ENCODE measurements at places on chromosomes 2 and 18.

DNA sequence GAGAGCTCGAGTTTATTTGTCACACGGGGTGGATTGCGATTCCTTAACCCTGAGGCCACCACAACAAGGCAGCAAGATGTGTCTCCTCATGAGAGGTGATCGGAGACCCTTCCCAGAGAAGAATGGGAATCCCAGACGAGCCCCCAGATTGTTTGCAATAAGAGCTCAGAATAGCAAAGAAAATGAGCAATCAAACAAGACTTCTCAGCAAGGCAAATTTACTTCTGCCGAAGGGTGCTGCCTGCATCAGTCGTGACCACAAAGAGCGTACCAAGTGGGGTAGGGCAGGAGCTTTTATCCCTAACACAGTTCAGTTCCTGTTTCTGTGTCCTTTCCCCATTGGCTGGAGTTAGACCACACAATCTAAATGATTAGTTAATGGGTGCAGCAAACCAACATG lies 237.5 kb upstream of the SYT4 start:
- no peak for DNase-seq

DNA sequence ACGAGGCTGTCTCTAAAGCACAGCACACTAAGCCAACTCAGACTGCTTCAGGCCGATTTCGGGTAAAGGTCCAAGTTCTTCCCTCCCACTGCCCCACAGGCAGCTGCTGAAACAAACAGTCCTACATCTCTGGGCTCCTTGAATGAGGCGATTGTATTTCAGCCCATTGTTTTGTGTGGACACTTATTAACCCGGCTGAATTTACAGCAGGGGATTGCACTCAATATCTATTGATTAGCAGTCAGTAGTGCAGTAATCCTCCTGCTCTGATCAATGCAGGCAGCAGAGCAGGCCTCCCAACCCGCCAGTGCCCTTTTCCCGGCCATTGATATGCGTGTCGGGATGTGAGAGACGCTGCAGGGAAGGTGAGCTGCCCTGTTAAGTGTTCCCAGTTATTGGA lies 330.1 kb downstream of the CMPK2 start:
- DNase-seq: no peak

GRCh38 chr2:23658466-23658942 lies 268.4 kb downstream of the ATAD2B start:
- DNase-seq: no peak

DNA sequence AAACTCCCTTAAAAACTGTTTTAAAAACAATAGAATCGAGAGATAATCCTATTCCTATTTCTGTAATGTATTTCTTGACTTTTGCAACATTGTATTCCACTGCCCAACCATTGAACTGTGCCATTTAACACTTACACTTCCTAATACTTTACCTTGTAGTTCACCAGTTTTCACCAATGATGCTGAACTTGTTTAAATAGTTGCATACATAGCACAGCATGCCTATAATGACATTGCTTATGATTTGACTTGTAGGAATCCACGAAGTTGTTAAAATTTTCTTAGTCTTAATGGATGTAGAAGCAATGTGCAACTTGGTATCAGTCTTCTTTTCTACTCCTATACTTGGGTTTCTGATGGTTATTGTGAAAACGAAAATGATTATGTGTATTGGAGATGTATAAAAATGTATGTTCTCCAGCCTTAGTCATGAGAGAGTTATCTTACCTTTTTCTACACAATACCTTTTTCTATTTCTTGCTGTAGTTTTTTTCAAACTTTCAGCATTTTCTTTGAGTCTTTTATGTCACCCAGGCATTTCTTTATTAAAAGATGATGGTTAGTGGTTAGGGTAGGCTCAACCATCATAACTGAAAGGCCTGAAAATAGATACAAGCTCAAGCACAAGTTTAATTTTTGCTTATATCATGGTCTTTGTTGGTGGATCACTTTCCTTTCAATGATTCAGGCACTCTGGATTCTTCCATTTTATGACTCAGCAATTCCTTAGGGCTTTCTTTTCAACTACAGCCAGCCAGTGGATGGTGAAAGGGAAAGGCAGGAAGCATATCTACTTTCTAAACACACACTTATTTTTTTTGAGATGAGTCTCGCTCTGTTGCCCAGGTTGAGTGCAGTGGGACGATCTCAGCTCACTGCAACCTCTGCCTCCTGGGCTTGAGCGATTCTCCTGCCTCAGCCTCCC lies 9.4 kb downstream of the GPD2 start:
- no peak for DNase-seq

DNA sequence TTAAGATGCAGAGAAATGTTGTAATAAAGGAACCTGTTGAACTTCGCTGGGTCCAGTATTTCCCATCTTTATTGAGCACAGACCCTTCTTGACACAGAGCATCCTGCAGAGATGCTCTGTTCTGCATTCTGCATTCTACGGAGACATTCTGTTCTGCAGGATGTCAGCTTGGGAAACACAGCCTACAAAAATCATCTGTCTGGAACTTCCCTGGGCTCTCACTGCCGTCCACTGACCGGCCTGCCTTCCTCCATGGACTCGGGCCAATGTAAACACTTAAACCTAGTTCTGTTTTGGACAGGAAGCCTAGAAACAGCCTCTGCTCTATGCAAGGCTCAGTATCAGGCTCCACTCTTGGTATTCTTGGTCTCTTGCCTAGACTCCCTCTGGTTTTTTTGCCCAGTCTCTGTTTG lies 90.0 kb upstream of the PPP1CB start:
- DNase-seq: no peak

- no peak for DNase-seq
Measured at GRCh38 chr2:237171396-237171795, 85.7 kb downstream of the COPS8 start.

- DNase-seq: no peak
Measured at GRCh38 chr2:190615555-190616200, 33.2 kb upstream of the NAB1 start.

DNA sequence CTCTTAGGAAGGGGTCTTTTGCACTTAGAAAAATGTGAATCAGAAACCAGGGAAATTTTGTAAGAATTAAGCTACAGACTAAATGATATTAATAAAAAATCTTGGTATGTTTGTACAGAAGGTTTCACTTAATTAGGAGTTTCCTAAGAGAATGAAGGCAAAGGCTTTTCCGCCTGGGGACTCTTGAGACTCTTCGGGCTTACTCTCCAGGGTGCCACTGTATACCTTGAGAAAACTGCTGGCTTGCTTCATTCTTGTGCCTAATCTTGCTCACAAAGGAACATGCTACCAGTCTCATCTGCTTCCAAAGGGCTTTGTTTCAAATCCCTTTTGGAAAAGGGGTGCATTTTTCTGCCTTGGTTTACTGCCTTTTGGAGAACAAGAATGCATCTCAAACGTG lies 49.5 kb downstream of the ACTR2 start:
- DNase-seq: no peak

DNA sequence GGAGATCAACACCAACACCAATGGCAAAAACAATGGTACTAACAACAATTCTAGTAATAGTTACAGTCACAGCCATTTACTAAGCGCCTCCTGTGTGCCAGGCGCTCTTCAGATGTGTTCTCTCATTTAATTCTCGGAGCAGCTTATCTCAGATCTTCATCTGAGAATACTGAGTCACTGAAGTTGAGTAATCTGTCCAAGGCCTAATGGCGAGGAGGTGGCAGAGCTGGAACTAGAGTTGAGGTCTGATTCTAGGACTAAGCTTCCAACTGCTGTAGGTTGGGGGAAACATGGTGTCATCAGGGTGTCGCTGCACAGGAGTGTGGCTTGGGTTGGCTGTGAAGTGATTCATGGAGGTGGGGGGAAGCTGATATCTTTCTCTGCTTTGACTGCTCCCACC lies 156.1 kb downstream of the DYSF start:
- no peak for DNase-seq

GRCh38 chr18:6311456-6312215 lies 103.1 kb downstream of the L3MBTL4 start:
- DNase-seq: no peak

GRCh38 chr2:18903750-18904149 lies 314.4 kb upstream of the NT5C1B start:
- DNase-seq: no peak

DNA sequence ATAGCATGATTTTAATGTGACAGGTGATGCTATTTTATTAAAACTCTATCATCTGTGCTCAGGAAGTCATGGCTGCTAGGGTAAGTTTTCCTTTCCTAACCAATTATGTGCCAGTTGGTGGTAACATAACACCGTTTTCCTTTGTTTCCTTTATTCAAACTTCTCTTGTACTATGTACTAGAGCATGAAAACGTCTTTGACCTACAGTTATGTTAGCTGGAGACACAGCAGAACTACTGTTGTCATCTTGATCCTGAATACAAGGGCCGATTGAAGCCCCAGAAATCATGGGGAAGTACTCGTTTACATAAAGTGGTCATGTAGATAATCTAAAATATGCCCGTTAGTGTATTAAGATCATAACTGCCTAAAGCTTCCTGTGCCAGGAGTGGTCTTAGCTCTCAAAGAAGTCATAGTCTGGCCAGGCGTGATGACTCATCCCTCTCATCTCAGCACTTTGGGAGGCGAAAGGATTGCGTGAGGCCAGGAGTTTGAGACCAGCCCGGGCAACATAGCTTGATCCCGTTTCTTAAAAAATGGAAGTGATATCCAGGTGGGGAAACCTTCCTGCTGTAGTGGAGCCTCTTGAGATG lies 20.5 kb downstream of the NEDD4L start:
- no peak for DNase-seq

GRCh38 chr2:4053769-4054493 lies 350.6 kb downstream of the DCDC2C start:
- DNase-seq: no peak

DNA sequence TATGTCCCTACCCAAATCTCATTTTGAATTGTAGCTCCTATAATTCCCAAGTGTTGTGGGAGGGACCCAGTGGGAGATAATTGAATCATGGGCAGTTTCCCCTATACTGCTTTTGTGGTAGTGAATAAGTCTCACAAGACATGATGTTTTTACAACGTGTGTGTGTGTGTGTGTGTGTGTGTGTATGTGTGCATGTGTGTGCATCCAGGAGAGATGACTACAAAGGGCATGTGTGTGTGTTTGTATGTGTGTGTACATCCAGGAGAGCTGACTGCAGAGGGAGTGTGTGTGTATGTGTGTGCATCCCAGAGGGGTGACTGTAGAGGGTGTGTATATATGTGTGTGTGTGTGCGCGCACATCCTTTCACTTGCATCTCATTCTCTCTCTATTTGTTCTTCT lies 86.7 kb downstream of the KCNS3 start:
- DNase-seq: no peak

- no peak for DNase-seq
Measured at GRCh38 chr18:77111951-77112746, 20.4 kb downstream of the MBP start.

- no peak for DNase-seq
Measured at GRCh38 chr2:151175864-151176263, 85.8 kb downstream of the RBM43 start.

DNA sequence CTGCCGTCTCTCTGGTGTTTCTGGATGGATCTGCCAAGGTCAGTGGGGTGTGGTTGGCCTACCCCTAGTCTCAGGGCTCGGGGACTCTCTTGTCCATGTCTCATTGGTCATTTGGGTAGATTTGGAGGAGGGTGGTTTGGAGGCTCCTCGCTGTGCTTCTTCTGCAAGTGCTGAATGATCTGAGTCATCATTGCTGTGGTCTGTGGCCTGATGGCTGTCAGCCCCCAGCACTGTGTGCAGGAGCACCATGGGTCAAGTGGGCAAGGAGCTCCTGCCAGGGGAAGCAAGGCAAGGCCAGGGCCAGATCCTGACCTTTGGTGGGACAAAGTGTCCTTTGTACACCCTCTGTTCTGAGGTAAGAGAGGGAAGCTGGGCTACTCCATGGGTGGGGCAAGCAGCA lies 221.8 kb downstream of the FHOD3 start:
- no peak for DNase-seq

GRCh38 chr18:9866627-9867026 lies 19.1 kb upstream of the TXNDC2 start:
- no peak for DNase-seq

GRCh38 chr2:174044556-174044955 lies 79.4 kb upstream of the SP3 start:
- no peak for DNase-seq

DNA sequence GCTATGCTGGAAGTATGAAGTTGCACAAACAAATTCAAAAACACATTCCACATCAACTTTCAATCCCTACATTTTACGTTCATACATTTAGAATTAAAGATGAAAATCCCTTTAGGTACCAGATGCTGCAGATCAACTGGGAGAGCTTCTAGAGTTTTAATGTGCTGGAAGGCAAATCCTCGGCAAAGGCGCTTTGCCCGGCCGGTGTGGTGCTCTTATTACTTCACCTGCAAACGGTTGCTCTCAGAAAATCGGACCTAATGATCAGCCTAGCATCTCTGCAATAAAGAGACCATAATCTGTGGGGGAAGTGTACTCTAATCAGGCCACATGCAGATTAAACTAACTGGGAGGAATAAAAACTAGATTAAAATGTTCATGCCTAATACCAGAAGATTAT lies 513.8 kb downstream of the ZEB2 start:
- no peak for DNase-seq

DNA sequence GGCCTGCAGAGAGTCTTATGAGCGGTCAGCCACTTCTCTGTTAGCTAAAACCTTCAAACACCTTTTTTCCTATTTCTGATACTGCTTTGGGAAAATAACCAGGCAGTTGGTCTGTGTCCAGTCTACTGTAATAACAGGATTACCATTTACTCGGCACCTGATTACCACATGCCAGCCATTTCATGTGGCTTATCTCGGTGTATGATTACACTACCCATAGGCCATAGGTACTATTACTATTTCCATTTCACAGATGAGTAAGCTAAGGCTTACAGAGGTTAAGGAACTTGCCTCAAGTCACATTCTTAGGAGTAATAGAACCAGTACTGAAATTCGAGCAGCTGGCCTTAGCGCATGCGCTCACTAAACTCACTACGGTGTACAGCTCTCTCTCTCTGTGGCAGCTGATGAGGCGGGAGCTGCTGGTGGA lies 147.2 kb upstream of the L3MBTL4 start:
- no peak for DNase-seq

DNA sequence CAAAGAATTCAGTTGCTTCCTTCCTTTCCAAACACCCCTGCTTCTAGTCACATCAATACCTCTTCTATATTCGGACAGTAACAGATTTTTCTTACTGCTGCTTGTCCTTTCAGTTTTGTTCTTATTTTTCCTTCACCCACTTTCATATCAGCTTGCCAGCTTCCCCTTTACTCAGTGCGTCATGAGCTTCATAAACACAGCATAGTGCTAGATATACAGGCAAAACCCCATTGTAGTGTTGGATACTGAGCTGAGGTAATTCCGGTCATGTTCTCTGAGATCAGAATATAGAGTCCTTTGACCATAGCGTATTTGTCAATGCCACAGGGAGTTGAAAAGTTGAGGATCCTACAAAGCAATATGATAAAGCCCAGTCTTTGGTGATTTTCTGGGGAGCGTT lies 2.4 kb downstream of the FARP2 start:
- no peak for DNase-seq

DNA sequence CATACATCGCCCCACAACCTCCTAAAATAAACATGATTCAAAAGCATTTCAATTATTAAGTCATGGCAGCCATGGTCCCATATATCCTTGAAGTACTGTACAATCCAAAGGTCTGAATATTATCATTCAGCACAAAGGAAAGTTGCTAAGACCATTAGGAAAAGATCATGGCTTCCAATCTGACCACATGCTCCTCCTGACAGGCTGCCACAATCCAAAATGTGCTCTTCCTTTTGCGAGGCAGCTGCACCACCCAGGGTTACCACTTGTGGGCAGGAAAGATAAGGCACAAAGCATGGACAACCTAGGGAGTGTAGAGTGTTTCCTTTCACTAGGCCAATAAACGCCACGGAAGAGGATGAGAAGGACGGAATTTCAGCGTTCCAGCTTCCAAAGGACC lies 5.4 kb downstream of the BOLA3 start:
- DNase-seq: no peak

GRCh38 chr18:34322365-34323289 lies 97.9 kb upstream of the NOL4 start:
- DNase-seq: peak; percentile 45

Data from NCI-H2107 (cell line).